D721Med (cell line): ENCODE measurements at places on chromosomes 6 and 20.

DNA sequence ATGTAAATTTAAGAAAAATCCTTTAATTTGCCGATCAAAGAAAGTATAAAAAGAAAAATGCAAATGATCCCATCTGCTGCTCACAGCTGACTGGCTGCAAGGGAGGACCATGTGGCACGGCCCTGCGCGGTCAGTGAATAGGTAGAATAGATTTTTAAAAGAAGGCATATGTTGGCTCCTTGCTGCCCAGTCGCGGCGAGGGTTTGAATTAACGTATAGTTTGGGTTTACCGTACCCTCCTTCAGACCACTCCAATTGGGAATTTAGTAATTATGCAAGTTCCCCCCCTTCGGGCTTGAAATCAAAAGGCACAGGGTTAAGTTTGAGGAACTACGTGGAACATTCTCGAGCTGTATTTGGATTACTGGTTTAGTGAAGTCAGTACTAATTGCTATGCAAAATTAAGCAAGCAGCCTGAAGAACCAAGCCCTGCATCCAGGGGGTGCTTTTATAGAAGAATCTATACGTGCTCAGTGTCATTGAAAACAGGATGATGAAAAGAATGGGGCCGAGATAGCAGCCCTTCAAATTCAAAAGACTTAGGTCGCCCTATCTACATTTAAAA is 1.1 kb upstream of the BEND3 start:
- DNase-seq: no peak

GRCh38 chr6:170082531-170083187 is 208.2 kb downstream of the DLL1 start:
- no peak for DNase-seq

DNA sequence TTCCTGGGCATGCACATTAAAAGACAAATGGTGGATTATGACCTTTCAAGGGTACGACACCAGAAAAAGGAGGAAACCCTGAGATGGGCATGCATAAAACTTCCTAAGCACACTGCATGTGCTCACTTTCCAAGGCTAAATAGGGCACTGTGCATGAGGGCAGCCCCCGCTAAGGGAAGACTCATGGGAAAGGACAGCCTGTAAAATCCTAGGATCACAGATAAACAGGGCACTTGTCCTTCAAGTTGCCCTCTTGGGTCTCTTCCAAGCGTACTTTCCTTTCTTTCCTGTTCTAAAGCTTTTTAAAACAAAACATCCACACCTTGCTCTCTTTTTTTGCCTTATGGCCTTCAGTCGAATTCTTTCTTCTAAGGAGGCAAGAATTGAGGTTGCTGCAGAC is 106.5 kb upstream of the SYNCRIP start:
- no peak for DNase-seq

DNA sequence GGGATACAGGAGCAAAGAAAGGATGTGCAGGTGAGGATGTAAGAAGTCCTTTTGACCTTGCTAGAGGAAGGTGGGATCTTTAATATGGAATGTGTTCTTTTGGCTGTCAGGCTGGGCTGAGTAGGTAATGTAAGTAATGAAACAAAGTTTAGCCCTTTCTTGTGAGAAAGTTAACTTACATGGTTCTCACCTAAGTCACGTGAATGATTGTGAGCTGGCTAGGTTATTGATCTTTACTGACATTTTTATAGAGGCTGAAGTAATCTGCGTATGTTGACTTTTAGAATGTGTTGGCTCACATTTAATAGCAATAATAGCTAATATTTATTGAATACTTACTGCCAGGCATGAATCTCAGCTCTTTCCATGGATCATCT is 2.6 kb downstream of the TOP1 start:
- DNase-seq: no peak

GRCh38 chr6:80547827-80548226 is 441.4 kb downstream of the BCKDHB start:
- no peak for DNase-seq

- no peak for DNase-seq
These were observed 278.8 kb upstream of the IMPG1 start for GRCh38 chr6:76351275-76351674.

DNA sequence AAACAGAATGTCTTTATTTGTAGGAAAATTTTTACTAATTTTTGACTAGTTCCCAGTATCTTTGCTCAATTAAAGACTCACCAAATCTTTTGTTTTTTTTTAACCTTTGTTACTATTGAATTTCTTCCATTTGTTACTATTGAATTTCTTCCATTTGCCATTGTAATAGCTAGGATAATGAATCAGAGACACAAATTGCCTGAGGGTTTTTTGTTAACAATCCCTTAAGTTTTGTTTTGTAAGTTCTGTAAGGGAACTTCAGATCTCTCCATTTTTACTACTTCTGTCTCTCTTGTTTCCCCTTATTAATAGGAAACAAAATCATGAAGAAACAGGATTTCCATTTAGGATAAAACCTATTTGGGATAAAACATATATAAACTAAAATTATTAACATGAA is 104.3 kb downstream of the MAP3K4 start:
- DNase-seq: no peak

GRCh38 chr6:68108233-68108835 is 526.7 kb upstream of the ADGRB3 start:
- no peak for DNase-seq

GRCh38 chr20:18103497-18103896 is 34.2 kb upstream of the KAT14 start:
- DNase-seq: no peak

DNA sequence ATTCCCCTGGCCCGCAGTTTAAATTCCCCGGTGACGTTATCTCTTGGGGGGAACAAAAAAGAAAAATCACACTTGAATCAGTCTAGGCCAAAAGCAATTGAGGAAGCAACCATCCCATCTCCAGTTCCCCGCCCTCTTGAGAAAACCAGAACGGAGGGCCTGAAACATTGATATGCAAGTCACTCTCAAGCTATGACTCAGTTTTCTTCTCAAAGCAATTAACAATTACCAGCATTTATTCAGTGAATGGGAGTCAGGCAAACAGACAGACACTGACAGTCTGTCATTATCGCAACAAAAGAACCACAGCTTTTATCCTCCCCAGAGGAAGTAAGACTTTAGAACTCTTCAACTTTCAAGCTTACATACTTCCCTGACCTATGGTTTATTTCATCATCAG is 100.9 kb downstream of the OPRM1 start:
- DNase-seq: no peak

DNA sequence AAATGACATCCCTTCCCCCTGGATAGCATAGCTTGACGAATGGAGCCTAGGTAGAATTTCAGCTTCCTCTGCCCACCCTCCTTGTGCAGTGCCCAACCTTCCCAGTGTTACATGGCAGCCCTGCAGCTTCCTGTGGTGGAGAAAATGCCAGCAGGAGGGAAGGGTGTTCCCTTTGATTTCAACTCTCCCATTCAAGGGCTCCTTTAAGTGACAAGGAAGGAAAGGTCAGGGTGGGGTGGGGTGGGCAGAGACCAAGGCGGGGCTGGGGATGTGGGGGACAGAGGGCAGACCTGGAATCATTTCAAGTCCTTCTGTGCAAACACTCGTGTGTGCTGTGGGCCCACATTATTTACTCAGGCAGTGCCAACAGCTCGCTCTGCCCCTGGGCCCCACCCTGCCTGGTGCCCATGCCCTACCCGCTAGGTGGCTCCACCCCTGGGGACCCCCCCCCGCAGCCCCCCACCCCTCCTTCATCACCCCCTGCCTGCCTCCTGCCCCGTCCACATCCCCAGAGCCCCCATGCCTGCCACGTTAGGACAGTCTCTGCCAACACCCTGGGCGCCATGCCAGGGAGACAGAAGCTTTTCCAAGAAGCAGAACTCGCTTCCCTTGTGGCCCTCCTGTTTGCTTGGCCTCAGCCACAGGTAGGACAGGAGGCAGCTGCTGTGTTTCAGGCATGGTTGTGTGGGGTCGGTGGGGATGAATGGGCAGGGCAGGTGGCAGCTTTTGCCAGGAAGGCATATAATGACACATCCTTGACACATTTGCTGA is 9.4 kb downstream of the SPDEF start:
- no peak for DNase-seq

GRCh38 chr6:75436869-75437268 is 56.7 kb downstream of the FILIP1 start:
- no peak for DNase-seq

DNA sequence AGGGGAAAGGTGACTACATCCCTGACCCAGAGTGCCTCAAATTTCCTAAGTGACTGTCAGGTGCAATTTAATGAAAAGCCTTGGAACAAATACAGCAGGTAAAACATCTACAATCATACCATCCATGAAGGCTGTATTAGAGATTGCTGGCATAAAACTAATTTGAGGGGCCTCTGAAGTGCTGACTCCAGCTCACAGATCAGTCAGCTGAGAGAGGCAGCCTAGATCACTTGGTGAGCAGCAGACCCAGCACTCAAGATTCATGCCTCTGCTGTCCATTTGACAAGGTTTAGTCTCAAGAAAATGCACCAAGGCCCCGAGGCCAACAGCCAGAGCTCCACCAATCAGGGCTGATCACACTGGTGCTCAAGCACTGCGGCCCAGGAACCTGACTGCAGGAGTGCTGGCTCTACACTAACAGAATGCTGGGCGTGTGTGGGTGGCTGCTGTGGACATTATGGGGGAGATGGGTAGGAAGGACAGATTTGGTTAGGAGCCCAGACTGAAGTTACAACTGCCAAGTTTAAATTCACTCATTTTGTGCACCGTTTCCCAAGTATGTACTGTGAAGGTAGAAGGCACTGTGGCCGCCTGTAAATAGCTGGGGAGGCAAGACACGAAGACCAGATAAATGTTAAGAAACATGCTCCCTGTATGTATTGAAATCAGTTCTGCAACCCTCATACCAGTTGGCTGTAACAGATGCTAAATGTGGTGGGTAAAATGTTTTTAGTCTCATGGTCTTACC is 28.2 kb downstream of the SNX5 start:
- DNase-seq: no peak

DNA sequence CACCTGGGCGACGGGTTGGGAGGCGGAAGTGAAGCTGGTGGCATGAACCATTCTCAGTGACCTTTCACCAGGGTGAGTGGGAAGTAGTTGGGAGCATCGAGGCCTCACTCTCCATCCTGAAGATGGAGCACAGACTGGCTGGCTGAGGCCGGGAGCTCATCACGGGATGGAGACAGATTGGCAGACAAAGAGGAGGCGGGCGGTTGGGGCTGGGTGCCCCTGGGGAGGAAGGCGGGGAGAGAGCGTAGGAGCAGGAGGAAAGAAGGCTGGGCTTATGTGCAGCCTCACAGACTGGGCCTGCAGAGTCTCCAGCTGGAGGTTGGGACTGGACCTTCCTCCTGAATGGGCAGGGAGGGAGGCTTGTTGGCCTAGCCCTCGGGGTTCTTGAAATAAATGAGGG is 44.2 kb upstream of the SCRT2 start:
- no peak for DNase-seq

DNA sequence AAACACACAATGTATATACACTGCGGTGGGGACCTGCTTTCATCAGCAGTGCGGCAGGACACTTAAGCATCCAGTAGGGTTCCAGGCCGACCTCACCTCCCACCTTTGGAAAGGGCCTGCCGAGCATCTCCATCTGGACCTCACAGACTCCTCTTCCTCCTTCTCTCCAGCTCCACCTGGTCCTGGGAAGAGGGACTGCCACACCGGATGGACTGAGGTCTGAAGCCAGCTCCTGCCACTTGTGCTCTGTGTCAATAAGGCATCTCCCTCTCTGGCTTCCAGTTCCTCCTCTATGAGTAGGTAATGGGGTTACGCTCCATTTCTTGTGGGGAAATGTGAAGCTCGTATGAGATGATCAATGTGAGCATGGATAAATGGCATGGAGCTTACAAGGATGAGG is 19.1 kb upstream of the NNAT start:
- no peak for DNase-seq

GRCh38 chr20:833121-833449 is 430 bp upstream of the FAM110A start:
- no peak for DNase-seq

GRCh38 chr20:4592316-4593148 is 129.2 kb upstream of the PRND start:
- no peak for DNase-seq

GRCh38 chr20:33811776-33812151 is 616 bp downstream of the CHMP4B start:
- DNase-seq: no peak

DNA sequence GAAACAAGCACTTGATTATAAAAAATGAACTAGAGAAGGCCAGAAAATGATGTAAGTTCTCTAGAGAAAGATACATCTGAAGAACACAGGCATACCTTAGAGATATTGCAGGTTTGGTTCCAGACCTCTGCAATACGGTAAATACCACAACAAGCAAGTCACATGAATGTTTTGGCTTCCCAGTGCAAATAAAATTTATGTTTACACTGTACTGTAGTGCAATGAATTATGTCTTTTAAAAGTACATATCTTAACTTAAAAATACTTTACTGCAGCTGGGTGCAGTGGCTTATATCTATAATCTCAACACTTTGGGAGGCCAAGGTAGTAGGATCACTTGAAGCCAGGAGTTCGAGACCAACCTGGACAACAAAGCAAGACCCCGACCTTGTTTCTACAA is 10.9 kb upstream of the KIAA1586 start:
- no peak for DNase-seq

DNA sequence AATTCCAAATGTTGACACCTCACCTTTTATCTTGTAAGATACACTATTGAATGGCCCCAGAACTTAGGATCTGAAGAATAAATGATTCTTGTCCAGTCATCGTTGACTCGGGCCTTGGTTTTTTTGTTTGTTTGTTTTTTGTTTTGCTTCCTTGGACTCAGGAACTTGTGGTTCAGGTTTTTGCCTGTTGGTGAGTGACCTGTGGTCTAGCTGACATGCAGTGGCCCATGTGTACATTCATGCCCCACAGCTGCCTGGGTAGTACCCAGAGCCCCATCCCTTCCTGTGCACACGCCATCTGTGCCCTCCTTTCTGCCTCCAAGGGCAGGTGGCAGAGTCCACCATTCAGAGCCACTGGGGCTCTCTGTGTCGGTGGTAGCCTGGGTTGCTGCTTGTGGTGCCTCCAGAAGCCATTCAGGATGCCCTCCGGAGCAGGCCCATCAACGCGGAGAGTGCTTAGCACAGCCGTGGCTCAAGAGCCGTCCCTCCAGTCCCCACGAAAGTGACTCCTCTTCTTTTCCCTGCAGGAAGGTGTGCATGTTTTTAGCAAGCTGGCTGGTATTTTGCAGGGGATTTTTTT is 85.9 kb downstream of the SYNJ2 start:
- DNase-seq: no peak

GRCh38 chr6:32076321-32076809 is 32.8 kb downstream of the TNXB start:
- no peak for DNase-seq

GRCh38 chr6:111091987-111092386 is 4.7 kb downstream of the SLC16A10 start:
- DNase-seq: no peak

GRCh38 chr6:47836046-47836445 is 54.2 kb downstream of the OPN5 start:
- no peak for DNase-seq

GRCh38 chr6:35857853-35858252 is 52.7 kb downstream of the LHFPL5 start:
- no peak for DNase-seq

DNA sequence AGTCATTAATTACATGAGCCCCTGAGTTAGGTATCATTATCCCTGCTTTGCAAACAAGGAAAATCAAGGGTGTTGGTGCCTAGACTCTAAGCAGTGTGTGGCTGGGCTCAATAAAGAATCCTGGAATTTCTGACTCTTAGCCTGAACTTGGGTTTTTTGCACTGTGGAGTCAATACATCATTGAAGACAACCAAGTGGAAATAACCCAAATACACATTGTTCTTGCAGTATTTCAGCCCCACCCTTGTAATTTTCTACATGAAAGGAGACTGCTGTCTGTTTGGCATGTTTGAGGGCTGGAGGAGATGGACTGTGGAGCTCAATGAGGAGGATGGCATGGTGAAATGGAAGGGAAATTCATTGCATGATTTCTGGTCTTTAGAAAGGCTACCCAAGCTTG is 110.3 kb downstream of the CRYBG1 start:
- DNase-seq: no peak

GRCh38 chr6:32974016-32974333 is 5.6 kb downstream of the BRD2 start:
- DNase-seq: no peak
